Activated naive CD4-positive, alpha-beta T cell treated with anti-CD3 and anti-CD28 coated beads, Interleukin-2, amount 50 U/mL, for 72 hours (primary cell): ENCODE measurements at places on chromosomes 1 and 21. TPM values are rescaled to one million over a fixed set of nuclear protein-coding genes. Genes with fewer than 3 reads are reported as not detected.

The CLCNKB gene
- total RNA-seq = not detected

The CCDC190 gene
- not detected for total RNA-seq

The NR5A2 gene
- total RNA-seq = not detected

The ZBTB8A gene
- 0.16 TPM for total RNA-seq

The IGSF5 gene
- not detected for total RNA-seq

The HSPG2 gene
- total RNA-seq = 9.2 TPM

The RORC gene
- 11.3 TPM for total RNA-seq

The PPP1R12B gene
- total RNA-seq = 28.6 TPM
